ENCODE measurements at places on chromosomes 12 and 14.

- no peak for DNase-seq
Measured at GRCh38 chr12:95870897-95871296, 12.1 kb downstream of the SNRPF start.

- no peak for DNase-seq
Measured at GRCh38 chr14:85058150-85058549, 471.8 kb upstream of the FLRT2 start.

DNA sequence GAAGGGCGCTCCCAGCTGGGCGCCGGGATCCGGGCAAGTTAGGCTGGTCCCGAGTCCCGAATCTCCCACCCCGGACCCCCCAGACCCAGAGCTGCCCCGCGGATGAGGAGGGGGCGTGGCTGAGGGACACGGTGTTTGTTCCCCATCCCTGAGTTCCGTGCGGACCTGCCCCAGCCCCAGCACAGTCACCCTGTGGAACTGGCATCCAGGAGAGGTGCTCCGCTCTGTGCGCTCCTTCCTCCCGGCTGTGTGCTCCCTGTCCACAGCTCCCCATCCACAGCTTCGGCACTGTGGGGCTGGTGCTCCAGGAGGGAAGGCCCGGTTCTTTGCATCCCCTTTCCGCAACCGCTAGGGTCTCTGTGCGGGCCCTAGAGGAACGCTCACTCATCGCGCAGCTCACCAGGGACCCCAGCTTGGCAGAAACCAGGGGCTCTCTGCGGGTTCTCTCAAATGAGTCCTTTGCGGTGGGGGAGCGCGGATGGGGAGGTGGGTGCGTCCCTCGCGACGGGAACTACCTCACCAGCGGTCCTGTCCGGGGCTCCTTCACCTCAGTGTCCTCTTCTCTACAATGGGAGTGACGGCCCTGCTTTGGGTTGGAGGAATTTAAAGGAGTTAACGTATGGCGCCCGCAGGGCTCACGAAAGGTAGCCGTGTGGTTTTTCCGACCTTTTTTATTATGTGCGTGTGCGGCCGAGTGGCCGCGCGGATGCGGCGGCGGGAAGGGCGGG is 845 bp downstream of the TMEM132C start:
- DNase-seq, result peak; percentile 66

GRCh38 chr12:22631863-22632463 is 7.0 kb downstream of the ETNK1 start:
- peak; percentile 26 for DNase-seq

DNA sequence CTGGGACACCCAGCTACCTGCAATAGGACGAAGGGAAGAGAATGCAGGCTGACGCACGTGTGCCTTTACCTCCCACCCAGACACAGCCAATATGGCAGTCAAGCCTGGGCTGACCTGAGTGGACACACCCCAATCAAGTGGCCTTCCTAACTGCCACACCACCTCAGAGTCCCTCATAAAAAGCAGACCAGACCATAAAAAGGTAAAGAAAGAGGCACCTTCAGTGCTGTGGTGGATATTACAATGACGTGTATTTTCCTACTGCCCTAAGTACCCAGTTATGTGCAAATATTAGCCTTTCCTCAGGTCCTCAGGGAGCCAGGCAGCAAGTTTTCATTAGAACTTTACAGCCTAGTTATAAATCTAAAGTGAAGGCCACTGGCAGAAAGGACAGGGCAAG is 75.8 kb downstream of the KCNK10 start:
- DNase-seq, result no peak

GRCh38 chr12:6606331-6607131 is 648 bp downstream of the CHD4 start:
- peak; percentile 67 for DNase-seq

- DNase-seq, result no peak
Measured at GRCh38 chr14:23580152-23580926, 1.7 kb upstream of the JPH4 start.

- no peak for DNase-seq
Measured at GRCh38 chr12:111764120-111764821, 2.5 kb upstream of the ALDH2 start.

DNA sequence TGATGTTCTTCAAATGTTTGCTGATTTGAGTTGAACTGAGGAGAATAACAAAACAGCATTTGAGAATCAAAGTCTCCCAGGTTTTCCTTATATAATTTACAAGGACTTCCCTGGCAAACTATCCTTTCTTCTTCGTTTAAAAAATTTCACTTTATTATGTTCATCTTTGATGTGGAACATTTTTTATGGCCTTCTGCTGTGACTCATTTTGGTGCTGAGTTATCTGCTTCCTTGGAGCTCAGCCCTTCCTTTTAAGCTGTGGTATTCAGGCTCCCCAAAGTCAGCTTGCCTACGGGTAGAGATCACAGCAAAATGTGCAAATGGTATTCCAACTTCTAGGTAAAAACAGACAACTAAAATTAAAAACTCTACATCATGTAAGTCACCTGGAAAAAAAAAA is 1.4 kb upstream of the ANO4 start:
- DNase-seq, result no peak

GRCh38 chr12:39620659-39621658 is 1.4 kb upstream of the ABCD2 start:
- DNase-seq, result no peak

DNA sequence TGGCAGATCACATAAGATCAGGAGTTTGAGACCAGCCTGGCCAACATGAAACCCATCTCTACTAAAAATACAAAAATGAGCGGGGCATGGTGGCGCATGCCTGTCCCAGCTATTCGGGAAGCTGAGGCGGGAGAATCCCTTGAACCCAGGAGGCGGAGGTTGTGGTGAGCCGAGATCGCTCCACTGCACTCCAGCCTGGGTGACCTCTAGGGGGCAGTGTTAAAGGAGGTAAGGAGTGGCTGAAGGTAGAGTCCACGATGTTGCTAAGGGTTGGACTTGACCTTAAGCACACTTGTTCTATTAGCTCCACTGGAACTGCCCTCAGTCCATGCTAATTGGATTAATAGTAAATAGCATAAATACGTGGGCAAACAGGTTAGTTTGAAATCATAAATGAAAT is 62.4 kb upstream of the PSMC1 start:
- no peak for DNase-seq

DNA sequence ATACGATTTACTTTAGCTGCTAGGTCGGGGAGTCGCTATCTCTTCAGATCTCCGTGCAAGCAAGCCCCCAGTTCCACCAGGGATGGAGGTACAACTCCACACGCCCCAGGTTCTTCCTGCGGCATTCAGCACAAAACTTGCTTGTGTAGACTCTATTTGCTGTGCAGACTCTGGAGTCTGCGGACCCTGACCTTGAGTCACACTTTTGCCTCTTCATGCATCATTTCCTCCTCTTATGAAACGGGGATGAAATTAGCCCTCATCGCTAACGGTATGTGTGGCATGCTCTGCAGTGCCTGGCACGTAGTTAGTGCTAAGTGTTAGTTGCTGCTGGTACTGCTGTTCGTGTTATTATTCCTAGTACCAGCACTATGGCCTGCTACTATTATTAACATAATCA is 84.4 kb downstream of the TMEM132D start:
- DNase-seq, result peak; percentile 41

DNA sequence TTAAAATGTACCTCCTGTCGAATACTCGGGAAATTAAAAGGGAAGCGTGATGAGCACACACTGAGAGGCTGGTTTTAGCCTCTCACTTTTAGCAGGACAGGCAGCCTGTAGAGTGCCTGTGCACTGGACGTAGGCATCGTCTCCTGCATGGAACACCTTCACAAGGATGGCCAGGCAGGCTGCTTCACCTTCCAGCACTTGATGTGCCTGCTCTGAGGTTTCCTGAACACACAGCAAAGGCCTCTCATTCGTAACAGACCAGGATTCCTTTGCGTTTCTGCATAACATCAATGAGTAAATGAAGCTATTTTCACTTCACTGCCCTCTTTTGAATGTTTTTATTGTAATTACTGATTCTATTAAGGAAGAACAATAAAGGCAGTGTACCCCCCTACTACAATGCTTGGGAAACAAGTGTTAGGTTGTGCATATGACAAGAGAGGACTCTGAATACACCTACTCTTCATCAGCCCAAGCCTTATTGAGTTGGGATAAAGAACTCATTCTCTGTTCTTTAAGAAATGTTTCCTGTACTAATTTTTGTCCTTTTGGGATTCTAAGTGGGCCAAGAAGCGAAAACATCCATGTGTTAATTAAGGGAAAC is 1077.6 kb upstream of the FOXG1 start:
- DNase-seq, result no peak

DNA sequence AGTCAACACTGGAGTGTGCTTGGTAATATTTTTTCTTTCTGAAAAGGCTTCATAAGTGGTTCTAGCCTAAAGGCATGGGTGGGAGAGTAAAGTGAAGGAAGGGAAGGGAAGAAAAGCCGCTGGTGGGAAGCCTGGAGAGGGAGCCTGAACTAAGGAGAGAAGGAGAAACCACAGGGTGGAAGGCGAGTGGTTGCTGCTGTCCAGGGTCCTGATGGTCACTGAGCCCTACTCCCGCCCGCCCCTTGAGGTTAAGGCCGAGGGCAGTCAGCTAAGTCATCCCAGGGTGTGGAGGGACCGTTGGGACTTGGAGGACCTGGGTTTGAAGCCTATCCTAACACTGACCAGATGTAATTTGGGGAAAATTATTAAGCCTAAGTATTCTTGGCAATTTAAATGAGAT is 189.1 kb downstream of the PIWIL1 start:
- DNase-seq, result peak; percentile 74

- DNase-seq, result peak; percentile 75
Measured at GRCh38 chr12:20549108-20549719, 145.9 kb upstream of the SLCO1C1 start.

DNA sequence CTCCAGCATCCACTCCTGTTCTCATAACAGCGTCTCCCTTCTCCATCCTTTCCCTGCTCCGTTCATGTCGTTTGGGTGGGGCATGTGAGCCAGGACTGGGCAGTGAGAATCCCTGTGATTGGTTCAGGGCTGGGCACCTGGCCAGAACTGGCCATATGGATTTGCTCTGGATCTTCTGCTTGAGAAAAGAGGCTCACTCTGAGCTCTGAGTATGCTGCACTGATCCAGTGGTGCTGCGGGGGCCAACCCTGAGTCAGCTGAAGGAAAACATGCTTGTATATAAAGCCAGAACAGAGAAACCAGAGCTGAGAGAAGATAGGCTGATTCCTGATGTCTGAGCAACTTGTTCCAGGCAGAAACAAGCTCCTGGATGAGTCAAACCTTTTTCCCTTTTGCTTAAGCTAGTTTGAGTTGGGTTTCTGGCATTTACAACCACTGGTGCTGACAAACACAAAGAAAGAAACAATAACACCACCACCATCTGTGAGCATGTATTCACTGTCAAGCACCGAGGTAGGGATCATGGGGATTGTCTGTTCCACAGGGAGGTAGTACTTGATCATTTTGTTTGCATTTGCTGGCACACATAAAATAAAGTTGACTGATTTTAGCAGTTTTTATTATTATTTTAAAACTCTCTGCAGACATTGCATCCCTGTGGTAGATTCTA is 14.0 kb upstream of the HPD start:
- DNase-seq, result peak; percentile 31

GRCh38 chr14:66802962-66803361 is 295.0 kb downstream of the GPHN start:
- DNase-seq, result no peak

GRCh38 chr14:22432348-22432976 is 156.6 kb downstream of the DAD1 start:
- DNase-seq, result peak; percentile 83

GRCh38 chr12:132125736-132126135 is 18.4 kb downstream of the DDX51 start:
- DNase-seq, result no peak

GRCh38 chr12:59079002-59079401 is 158.7 kb upstream of the LRIG3 start:
- DNase-seq, result no peak

DNA sequence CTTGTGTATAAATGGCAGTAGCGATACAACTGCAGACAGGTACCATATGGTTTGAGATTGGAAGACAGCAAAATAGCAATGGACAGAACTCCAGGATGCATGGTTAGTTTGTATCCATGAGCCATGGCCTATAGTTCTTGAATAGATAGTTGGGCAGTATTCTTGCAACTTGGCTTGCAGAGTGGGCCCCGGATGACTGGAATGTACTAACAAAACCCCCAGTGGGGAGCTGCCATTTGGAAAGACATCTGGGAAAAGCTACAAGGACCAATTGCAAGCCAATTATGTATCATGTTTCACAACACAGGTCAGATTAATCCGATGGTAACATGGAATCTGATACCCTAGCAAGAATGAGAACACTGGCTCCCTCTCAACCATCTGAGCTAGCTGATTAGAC is 279.6 kb downstream of the RERGL start:
- DNase-seq, result no peak

DNA sequence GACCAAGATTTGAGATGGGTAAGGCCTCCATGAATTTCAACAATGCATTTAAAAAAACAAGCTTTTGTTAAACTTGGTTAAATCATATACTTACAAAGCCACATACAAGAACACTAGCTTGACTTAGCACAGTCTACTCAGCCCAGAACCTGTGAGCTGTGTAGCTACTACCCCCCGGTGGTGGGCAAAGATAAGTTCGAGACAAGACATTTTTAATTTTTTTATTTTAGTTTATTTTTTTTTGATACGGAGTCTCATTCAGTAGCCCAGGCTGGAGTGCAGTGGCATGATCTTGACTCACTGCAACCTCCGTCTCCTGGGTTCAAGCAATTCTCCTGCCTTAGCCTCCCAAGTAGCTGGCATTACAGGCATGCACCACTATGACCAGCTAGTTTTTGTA is 3.7 kb upstream of the NECAP1 start:
- DNase-seq, result peak; percentile 43

DNA sequence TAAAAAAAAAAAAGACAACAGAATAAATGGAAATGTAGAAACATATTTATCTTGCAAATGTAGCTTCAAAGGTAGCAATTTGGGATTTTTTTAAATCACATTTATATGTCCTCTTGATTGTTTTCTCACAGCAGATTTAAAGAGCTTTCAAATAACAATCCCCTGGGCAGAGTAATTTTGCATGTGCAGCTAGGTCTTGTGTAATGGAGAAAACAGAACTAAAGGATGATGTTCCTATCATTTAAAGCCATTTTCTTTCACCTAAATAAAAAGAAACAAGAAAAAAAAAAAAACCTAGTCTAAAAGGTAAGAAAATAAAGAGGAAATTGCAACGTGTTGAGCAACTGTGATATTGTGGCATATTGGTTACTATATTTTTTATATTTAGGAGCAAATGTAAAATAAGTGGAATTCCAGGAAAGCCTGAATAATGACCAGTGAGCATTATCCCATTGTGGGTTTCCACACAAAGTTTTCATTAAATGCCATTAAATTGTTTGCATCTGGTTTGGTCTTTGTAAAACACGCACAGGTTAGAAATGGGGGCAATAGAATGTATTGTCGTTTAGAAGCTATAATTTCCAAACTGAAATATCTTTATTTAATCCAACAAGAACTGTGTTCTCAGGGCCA is 215.6 kb downstream of the SLC6A15 start:
- DNase-seq, result no peak

GRCh38 chr12:92615086-92615485 is 87.7 kb upstream of the PLEKHG7 start:
- no peak for DNase-seq

DNA sequence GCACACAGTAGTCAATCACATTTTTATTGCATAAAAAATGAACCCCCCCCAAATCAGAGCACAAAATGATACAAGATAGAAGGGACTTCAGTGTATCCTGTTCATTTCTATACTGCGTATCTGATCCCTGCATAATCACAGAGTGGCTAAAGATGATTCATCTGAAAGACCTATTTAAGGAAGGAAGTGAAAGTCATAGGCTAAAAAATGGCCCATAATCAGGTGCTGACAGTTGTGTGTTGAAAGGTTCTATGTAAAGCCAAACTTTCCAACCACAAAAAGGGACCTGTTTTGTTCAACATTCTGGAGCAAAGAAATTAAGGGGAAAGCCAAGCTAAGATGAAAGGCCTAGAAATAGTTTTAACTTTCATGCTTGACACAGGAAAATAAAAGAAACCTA is 147.8 kb upstream of the ATP2B1 start:
- no peak for DNase-seq
